Stimulated activated CD4-positive, alpha-beta T cell treated with anti-CD3 and anti-CD28 coated beads, Interleukin-1b, Interleukin-23, amount 100 ng/mL, for 4 hours (primary cell): ENCODE measurements at places on chromosomes 2 and 18.

DNA sequence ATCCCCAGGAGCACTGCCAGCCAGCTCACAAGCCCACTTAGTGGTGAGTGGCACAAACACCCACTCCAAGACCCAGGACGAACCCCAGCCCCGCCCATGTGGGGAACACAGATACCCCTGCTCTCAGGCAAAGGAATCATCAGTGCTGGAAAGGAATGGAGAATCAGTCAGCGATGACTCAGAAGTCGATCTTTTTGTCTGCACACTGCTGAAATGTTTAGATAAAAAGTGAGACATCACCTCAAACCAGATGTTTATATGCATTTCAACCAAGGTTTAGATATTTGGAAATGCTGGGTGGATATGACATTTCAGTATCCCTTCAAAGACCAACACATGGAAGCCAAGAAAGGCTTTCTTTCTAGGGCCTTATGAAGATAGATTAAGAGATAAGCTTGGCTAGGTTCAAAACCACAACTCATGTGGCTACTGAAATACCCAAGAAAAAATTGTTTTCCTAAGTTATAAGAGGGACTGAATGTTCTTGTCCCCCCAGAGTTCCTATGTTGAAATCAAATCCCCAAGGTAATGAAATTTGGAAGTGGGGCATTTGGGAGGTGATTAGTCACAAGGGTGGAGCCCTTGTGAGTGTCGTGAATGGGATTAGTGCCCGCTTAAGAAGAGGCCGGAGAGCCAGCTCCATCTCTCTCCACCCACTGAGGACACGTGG lies 43.7 kb downstream of the POU3F3 start:
- DNase-seq: no peak

DNA sequence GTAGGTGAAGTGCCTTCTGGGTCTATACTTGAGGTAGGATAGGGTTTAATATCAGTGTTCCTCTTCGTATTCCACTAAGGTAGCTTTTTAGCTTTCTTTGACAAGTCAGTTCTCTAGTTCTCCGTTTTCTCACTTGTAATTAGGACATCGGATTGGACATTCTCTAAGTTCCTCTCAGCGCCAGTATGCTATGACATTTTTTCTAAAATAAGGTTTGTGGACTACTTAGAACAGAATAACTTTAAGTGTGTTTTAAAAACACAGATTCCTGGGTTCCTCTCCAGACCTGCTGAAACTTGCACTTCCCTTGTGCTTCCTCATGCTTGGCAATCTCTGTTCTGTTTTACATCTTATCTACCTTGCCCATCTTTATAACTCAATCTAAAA lies 69.3 kb upstream of the YWHAQ start:
- DNase-seq: no peak

DNA sequence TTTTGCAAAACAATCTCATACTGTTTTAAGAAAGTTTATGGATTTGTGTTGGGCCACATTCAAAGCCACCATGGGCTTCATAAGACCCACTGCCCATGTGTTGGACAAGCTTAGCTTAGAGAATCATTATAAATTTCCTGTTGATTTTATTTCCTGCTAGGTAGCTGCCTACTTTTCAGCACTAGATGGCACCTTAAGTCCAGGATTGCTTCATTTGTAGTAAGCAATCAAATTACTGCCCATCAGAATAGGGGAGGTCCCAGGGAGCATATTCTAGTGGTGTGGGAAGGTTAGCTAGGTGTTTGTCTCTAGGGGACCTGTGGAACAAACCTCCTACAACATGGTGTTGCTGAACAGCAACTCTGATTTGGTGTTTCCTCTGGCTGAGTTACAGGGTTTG lies 11.0 kb upstream of the DCDC2C start:
- DNase-seq: no peak

DNA sequence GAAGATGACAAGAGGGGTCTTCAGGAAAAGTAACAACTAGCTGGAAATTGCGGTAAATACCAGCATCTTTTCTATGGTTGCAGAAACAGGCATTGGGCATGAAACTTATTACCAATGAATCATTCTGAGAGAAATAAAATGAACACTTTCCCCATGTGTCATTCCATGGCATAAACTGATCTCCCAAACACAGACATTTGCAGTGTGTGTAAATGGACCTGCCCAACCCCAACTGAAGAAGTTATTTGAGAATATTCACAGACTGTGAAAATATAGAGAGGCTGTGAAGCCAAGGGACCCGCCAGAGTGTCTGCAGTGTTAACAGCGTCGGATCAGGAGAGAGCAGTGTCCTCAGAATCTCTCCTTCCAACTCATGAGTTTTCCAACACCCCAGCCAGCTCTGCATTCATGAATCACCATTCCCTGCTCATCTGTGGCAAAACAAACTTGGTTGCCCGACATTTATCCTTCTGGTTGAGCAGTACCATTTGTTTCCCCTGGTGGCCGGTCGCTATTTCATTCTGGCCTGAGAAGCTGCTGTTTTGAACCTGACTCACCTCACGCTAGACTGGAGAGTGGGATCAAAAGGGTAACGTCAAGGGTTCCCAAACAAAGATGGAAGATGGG lies 238.4 kb downstream of the PID1 start:
- no peak for DNase-seq

DNA sequence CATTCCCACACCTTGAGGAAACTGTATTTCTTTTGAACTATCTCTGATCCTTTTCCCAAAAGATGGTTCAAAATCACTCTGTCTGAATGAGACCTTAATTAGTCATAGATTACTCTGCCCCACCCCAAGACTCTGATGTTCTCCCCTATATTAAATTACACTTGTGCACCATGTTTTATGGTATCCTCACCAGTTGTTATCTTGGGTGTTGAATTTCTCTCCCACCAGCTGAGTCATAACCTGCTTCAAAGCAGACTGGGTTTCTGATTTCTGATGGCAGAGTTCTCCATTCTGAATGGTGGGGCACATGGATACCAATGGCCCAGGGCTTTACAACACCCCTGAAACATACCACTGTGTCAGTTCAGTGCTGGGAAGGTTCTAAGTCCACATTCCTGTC lies 15.0 kb downstream of the CDH20 start:
- no peak for DNase-seq

- no peak for DNase-seq
Observed at GRCh38 chr18:47985866-47986265, 55.4 kb upstream of the SMAD2 start.

DNA sequence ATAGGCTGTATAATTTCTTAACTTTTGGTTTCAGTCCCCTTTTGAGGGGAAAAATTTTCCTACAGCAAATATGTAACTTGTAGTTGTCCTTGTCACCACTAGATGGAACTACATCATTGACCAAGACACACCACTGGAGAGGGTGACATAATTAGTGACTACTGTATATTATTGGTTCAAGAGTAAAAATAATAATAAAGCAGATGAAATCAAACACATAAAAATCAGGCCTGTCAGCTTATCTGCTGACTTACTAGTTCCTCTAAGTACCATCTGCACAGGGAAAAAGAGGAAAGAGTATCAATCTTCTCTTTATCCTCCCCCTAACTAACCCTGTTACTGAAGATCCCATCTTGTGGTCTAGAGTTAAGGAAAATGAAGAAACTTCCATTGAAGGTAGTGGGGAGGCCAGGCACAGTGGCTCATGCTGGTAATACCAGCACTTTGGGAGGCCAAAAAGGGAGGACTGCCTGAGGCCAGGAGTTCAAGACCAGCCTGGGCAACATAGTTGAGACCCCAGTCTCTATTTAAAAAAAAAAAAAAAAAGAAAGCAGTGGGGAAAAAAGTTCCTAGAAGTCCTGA lies 29.6 kb upstream of the ENOSF1 start:
- DNase-seq: no peak

DNA sequence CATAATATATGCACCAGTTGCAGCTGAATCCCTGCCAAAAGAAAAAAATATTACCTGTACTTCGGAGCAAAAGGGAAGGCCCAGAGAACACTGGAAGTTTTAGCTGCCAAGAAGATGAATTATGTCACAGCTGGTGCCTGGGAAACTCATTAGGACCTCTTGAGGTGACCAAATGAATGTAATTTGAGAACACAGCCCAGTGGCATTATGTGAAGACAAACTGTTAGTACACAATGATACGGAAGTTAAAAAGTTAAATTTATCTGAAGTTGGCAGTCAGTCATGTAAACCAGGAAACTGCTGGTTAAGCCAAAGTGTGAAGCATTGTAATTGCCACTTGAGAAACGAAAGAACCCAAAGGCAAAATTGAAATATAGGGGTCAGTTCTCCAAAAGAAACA lies 80.7 kb downstream of the EML4 start:
- DNase-seq: no peak

GRCh38 chr2:47072728-47073191 lies 82.3 kb downstream of the STPG4 start:
- no peak for DNase-seq

- no peak for DNase-seq
Observed at GRCh38 chr2:205769495-205769850, 87.2 kb downstream of the NRP2 start.

- DNase-seq: no peak
Observed at GRCh38 chr18:384897-385296, 115.6 kb downstream of the COLEC12 start.

DNA sequence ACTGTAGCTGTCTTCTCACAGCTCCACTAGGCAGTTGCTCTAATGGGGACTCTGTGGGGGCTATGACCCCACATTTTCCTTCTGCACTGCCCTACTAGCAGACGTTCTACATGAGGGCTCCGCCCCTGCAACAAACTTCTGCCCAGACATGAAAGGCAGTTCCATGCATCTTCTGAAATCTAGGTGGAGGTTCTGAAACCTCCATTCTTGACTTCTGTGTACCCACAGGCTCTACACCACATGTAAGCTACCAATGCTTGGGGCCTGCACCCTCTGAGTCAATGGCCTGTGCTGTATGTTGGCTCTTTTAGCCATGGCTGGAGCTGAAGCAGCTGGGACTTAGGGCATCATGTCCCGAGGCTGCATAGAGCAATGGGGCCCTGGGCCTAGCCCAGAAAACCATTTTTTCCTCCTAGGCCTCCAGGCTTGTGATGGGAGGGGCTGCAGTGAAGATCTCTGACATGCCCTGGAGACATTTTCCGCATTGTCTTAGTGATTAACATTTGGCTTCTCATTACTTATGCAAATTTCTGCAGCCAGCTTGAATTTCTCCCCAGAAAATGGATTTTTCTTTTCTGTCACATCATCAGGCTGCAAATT lies 123.0 kb downstream of the MYCN start:
- DNase-seq: no peak

DNA sequence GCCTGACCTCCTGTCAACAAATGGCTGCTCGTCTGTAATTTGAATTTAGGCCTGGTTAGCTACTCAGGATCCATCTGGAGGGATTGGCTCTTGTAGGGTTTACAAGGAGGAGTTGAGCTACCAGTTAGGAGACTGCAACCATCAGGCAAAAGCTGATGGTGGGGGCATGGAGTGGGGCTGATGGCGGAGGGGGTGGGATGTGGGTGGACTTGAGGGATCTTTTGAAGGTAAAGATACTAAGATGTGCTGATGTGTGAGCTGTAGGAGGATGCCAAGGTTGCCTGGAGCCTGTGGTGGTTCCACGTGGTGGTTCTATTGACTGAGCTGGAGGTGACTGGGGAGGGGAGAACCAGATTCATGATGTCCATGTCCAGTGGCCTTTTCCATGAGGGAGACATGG lies 240.7 kb downstream of the LPIN1 start:
- no peak for DNase-seq

- DNase-seq: no peak
Observed at GRCh38 chr2:164023896-164024295, 288.1 kb upstream of the FIGN start.

DNA sequence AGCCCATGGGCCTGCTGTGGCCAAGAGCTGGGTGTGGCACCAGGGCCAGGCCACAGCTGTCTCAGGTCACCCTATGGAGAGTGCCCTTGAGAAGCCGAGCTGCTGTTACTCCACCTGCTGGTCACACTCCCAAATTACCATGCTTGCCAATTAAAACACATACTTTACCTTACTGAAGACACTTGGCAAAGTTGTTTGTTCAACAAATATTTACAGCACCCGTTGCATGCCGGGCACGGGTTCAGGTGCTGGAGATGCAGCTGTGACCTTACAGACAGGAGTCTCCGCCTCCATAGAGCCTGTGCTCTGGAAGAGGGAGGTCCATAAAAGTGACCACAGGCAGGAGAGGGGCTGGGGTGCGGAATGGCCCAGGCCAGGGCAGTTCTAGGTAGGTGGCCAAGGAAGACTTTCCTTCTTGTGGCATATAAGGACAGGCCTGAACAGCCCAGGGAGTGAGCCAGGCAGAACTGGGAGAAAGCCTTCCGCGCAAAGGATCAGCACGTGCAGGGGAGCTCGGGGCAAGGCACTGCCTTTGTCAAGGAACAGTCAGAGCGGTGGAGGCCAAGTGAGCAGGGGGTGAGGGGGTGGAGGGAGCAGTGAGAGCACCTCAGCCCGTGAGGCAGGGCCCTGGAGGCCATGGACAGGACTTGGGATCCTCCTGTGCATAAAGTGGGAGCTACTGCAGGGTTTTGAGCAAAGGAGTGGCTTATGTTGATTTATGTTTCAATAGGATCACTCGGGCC lies 23.6 kb upstream of the RBM44 start:
- DNase-seq: peak; percentile 18

DNA sequence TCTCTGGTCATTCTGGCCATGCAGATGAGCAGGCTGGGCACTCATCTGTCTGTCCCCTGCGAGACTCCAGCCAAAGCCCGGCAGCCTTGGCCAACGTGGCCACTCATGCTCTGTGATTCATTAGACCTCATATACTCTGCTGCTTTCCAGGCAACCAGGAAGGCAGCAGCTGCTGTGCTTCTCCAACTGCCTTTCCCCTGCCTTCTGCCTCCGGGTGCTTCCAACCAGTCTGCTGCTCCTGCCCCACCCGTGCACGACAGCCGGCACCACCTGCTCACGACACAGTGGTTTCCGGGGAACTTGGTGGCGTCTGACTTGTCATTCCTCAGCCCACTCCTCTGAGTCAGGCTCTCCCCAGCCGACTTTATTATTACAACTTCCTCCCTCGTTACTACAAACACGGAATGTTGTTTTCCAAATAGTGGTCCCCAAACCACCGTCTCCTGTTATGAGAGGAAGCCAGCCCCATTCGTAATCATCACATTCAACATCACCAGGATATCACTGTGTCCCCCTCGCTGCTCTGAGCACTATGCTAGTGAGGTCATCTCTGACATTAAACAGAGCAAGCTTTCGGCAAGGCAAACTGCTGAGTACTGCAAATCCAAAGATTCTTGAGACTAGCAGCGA lies 392.4 kb downstream of the ALK start:
- DNase-seq: no peak

DNA sequence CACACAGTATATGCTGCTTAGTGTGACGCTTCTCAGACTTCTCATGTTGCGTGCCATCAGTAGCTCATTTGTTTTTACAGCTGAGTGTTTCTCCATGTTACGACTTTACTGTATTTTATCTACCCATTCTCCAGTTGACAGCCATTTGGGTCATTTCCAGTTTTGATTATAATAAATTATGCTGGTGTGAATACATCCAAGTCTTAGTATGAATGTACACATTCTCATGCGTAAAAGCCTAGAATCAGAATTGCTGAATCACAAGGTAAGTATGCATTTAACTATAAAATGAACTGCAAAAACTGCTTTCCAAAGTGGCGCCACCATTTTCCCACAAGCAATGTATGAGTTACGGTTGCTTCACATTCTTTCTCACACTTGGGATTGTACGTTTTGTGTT lies 184.2 kb upstream of the SLC35G4 start:
- DNase-seq: no peak
